ENCODE measurements at places on chromosomes 3 and 15.

GRCh38 chr3:153458881-153459280 is 296.9 kb downstream of the RAP2B start:
- no peak for DNase-seq

GRCh38 chr15:99564221-99565048 is 1.3 kb upstream of the MEF2A start:
- no peak for DNase-seq

DNA sequence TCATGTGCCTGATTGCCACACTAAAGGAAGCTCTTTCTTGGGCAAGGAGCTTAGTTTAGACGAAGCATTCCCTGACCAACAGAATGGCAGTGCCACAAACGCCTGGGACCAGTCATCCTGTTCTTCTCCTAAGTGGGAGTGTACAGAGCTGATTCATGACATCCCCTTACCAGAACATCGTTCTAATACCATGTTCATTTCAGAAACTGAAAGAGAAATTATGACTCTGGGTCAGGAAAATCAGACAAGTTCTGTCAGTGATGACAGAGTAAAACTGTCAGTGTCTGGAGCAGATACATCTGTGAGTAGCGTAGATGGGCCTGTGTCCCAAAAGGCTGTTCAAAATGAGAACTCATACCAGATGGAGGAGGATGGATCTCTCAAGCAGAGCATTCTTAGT is 18.4 kb downstream of the SENP5 start:
- DNase-seq: no peak

DNA sequence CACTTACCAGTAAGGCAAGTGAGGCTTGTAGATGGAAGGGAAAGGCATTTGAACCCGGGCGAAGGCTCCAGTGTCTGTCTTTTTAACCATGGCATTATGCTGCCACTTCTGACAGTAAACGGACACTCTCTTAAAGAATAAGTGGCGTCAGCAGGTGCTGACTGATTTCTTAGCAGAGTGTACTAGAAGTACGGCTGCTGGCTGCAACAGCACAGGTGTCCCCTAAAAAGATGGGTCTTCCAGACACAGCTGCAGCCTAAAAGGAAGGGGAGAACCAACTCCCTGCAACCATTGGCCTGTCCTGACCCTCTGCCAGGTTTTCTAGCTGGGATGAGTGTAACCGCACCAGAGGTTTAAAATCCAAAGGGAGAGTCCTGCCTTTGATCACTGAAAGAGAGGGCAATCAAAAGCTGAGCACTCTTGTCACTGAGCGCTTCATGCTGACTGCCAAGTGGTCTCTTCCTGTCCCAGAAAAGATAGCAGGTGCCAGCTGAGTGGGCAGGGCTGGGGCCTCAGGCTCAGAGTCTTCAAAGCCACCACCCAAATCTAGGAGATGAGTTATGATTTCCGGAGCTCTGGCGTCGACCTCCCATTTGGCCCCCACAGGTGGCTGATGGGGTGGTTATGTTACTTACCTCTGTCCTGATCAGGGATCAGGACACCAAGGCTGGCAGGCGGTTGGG is 255.8 kb downstream of the SLCO3A1 start:
- DNase-seq: no peak

DNA sequence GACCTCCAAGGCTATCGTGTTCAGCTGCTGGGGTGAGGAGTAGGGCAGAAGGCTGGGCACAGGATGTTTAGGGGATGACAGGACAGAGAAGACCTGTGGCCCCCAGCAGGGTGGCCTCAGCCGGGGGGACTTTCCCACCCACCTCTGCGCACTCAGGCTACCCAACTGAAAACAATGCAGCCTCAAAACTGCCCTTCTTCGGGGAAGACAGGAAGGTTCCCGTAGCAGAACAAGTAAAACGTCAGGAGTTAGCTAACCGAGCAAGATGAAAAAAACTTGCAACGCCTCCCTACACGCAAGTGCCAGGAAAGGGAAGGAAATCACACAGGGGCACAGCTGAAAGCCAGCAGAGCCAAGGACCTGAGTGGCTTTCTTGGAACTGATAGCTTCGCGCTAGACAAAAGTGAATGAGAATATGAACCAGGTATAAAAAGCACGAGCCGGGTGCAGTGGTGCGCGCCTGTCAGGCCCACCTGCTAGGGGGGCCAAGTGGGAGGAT is 38.4 kb upstream of the FURIN start:
- DNase-seq: no peak

- peak; percentile 10 for DNase-seq
Measured at GRCh38 chr3:158668506-158668905, 3.9 kb downstream of the LXN start.

- DNase-seq: no peak
Measured at GRCh38 chr3:14236902-14237301, 58.3 kb downstream of the LSM3 start.

GRCh38 chr3:196344663-196345062 is 6.5 kb upstream of the TM4SF19 start:
- no peak for DNase-seq

Data from fibroblast of skin of right biceps (primary cell).